ENCODE measurements at places on chromosomes 11 and 22.

DNA sequence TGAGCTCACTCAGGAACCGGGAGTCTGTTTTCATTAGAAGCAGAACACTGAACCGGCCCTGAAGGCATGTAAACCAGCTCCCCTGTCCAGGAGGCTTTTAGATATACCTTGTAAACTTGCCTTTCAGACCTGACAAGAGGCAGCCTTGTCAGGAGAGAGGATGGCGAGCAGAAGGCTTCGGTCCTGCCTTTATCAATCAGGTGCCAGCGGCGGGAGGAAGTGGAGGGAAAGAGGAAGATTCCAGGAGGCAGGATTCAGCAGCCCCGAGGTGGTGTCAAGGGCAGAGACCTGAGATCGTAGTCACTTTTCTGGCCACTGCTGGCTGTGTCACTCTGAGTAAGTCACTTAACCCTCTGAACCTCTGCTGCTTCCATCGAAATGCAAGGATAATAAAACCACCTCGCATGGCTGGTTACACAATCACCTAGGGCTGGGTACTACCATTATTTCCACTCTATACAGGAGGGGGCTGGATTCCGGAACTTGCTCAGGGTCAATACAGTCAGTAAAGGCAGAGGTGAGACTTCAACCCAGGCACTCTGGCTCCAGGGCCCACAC is 181.0 kb downstream of the CHST1 start:
- no peak for DNase-seq

- DNase-seq: peak; percentile 88
These were observed 921 bp downstream of the TESMIN start for GRCh38 chr11:68750195-68751003.

GRCh38 chr22:19412478-19412877 is 19.1 kb downstream of the HIRA start:
- DNase-seq: no peak

- DNase-seq: no peak
These were observed 155.7 kb downstream of the CNTN5 start for GRCh38 chr11:99176430-99176829.

DNA sequence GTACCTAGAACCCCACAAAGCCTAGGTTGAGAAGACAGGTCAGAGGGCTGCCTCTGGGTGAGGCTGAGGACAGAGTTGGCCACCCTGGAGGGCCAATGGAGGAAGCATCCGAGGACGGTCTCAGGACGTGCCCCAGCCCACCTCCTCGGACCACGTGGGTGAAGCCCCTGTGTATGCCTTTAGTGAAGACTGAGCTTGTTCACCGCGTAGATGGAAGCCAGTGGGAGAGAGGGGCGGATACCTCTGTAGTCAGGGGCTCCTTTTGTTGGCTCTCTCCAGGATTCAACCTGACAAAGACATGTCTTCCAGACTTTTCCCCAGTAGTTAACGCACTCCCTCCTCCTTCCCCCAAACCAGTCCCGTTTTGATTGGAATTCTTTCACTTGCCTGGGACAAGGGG is 110.7 kb downstream of the ZBTB16 start:
- no peak for DNase-seq

- no peak for DNase-seq
These were observed 14.9 kb downstream of the ARAP1 start for GRCh38 chr11:72737336-72737735.

DNA sequence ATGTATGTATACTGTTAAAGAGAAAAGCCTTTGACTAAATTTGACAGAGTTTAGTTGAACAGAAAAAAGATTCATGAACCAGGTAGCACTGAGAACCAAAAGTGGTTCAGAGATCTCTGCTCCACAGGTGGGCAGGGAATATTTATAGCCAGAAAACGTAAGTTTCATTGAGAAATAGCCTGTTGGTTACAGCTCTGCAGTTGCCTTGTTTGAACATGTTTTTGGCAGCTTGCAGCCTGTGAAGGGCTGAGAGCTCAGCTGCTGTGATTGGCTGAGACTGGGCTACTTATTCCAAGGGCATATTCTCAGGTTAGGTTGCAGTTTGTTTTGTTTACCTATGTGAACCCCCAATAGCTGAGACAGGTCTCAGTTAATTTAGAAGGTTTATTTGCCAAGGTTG is 13.5 kb upstream of the ZNF74 start:
- DNase-seq: no peak

DNA sequence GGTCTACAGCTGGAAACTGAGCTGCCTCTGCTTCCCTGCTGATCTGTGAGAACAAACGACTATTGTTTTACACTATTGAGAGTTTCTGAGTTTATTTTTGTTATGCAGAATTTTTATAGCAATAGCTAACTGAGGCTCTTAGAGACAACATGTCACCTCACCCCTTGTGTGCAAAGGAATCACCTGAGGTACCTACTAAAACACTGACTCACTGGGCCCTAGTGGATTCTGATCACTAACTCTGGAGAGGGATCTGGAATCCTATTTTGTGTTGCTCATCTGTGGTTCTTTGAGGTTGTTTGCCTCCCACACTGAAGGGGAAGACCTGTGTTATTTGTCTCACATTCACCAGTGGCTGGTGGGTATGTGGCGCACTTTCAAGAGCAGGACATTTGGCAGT is 13.4 kb upstream of the B3GAT1 start:
- DNase-seq: no peak

DNA sequence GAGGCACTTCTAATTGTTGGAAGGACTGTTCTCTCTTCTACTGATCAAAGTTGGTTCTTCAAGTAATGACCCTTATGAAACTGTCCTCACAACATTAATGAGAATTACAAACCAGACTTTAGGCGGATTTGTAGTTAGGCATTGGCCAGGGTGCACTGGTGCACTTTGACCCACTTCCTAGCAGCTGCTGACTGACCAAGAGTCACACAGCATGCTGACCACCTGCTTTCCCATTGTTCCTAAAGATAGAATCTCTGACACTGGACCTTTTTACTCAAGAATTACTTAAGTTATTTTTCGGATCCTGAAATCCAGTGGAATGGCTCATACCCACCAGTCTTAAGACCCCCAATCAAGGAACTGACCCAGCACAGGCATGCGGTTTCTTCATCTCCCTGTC is 264.0 kb downstream of the ST3GAL4 start:
- no peak for DNase-seq

- DNase-seq: no peak
These were observed 17.2 kb downstream of the CLDN25 start for GRCh38 chr11:113796663-113797259.

GRCh38 chr11:206526-207207 is 532 bp downstream of the BET1L start:
- DNase-seq: peak; percentile 10
